Fibroblast of upper back skin (primary cell): ENCODE measurements at places on chromosomes 1 and 21.
A peak's percentile ranks its signal among the peaks of the same experiment; 100 is the strongest.

- DNase-seq, result no peak
Observed at GRCh38 chr1:43634721-43635120, 15.2 kb upstream of the KDM4A start.

- DNase-seq, result no peak
Observed at GRCh38 chr1:3442901-3443300, 11.6 kb upstream of the ARHGEF16 start.

DNA sequence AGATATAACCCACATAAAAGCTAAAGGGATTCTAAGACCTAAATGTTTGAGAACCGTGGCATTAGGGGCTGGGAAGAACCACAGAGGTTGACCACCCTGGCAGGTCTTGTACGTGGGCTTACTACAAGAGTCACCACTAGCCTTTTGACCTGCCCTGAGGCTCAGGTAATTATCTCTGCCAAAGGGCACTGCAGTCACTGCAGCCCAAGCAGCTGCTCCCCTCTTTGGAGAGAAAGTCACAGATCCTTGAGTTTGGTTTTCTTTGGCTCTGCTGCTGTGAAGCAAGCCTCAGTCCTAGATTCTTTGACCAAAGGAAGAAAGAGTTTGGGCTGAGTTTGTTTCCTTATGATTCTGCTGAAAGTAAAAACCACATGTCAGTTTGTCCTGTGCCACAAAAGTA lies 11.6 kb downstream of the PARK7 start:
- DNase-seq, result no peak

- DNase-seq, result no peak
Observed at GRCh38 chr21:33355996-33356395, 31.2 kb downstream of the IFNAR1 start.

- DNase-seq, result no peak
Observed at GRCh38 chr1:91706140-91706957, 179.6 kb downstream of the TGFBR3 start.

GRCh38 chr1:55396381-55396891 lies 181.3 kb upstream of the USP24 start:
- no peak for DNase-seq

DNA sequence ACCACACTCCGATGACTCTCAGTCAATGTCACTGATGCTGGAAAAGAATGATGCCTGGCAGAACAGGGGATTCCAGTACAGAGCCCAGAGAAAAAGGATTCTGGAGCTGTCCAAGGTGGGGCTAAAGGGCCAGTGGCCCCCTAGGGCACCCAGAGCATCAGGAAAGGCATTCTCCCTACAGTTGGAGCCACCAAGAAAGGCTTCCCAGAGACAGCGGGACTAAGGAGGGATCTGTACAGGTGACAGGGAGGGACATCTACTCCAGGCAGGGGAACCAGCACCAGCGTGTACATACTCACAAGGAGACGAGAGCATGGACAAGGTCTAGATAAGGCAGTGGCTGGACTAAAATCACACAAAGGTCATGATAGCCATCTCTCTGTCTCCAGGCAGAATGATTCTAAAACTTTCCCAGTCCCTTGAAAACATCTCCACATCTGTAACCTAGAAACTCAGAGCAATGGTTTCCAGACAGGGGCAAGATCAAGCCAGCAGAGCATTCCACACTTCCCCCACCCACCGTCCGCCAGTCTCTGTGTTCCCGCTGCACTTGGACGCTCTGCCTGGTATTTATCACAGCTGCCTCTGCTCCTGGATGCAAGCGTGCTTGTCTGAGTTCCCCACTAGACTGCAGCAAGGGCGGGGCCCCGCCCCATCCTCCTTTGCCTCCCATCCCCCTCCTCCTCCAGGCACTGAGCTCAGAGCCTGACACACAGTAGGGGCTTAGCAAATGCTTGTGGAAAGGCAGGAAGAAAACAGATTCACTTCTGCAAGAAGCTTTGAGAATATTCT lies 111.6 kb upstream of the ZC3H12A start:
- no peak for DNase-seq

DNA sequence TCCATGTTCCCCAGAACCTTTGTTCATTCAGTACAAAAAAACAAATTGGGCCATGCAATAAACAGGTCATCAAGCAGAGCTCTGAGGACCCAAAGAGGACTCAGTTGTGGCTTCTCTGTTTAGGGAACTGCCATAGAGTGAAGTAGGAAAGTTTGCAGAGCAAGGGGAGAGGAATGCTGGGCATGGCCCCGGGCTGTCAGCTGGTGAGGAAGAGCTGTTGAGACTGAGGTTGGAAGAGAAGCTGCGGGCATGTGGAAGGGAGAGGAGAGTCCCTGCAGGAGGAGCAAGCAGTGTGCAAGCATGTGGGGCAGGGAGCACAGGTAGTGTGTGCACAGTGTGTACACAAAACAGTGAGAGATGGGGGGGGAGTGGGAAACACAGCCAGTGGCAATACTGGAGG lies 71.8 kb downstream of the NTPCR start:
- DNase-seq, result no peak

- peak; percentile 57 for DNase-seq
Observed at GRCh38 chr1:51558375-51558924, 39.4 kb upstream of the EPS15 start.
